ENCODE measurements at places on chromosomes 1 and 21.
A peak's percentile ranks its signal among the peaks of the same experiment; 100 is the strongest.

- peak; percentile 25 for DNase-seq
These were observed at the start of gene ADGRB2 for GRCh38 chr1:31764312-31765040. TSS of gene ADGRB2 (minus strand) at chr1:31764340. CDS start at chr1:31757221, 7,119 bp downstream.

- DNase-seq = no peak
These were observed 1.1 kb upstream of the YBX1 start for GRCh38 chr1:42680921-42681683.

DNA sequence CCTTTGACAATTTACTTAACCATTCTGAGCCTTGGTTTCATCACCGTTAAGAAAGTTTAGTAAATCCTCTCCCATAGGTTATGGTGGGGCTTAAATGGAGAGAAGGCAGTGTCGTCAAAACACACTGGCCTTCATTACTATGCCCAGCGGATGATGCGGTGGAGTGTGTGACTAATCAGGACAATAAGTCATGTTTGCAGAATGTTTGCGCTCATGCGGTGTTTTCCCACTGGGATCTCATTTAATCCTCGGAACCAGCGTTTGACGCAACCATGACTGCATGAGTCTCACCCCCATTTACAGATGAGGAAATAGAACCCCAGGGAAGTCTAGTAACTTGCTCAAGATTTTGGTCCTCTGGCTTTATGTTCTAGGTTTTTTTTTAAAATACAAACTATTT, 17.5 kb downstream of the SLC26A9 start:
- DNase-seq = no peak

- no peak for DNase-seq
These were observed 13.5 kb upstream of the LGR6 start for GRCh38 chr1:202179828-202180750.

DNA sequence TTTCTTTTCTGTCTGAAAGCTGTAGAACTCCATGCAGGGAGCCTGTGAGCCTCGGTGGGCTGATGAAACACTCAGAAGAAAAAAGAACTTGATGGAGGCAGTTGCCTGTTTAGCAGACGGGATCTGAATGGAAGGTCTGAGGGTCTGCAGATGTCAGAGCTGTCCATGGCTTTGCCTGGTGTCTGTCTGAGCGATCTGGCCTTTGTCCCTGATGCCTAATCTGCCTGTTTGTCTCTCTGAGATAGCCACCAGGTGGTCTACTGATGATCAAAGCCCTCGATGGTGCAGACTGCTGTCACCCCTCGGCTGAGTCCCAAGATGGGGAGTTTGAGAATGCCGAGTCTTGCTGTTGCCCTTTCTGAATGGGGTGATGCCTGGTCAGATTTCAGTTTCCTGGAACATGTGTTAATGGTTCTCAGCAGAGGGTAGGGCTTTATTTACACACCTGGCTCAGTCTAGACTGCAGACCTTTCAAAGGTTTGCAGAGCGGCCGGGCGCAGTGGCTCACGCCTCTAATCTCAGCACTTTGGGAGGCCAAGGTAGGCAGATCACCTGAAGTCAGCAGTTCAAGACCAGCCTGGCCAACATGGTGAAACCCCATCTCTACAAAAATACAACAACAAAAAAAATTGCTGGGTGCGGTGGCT, 90.4 kb downstream of the KIF26B start:
- no peak for DNase-seq

DNA sequence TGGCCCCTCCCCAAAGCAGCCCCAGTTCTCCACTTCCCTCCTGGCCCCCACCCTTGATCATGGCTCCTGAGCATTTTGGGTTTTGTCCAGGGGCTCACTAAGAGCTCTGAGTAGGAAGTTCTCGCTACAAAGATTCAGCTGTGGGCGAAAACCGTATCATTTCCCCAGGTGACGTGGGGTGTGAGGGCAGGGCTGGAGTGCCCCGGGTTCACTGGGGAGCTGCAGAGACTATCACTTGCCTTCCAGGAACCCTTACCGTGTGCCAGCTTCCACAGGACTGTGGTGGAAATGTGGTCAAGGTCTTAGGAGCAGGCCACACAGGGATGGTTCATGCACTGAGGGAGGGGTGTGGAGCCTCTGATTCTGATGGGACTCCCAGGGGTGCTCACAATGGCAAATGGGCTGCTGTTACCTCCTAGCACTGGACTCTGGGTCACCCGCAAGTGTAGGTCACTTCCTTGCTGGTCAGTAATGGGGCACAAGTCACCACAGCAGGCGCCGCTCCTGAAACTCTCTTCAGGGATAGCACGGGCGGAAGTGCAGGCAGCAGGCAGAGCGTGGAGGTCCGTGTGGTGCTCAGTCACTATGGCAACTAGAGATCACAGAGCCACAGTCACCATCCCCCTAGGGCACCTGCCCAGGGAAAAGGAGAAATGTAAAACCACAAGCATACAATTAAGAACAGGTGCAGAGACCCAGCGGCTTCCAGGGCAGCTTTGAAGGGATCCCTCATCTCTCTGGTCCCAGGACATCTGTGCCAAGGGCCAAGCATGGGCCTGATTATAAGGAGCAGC, 35.4 kb downstream of the RSPH1 start:
- no peak for DNase-seq

DNA sequence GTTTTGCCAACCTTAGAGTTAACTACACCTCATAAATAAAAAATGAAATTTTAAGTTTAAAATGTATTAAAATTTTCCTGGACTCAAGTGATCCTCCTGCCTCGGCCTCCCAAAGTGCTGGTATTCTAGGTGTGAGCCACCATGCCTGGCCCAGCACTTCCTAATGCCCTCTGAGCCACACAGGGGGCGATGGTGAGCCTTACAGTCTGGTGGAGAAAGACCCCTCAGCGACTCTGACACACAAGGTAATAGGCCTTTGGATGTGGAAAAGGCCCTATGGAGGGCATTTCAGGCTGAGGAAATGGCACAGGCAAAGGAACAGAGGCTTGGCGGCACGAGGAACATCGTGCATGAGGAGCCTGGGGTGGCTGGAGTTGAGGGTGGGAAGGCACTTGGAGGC, 6.7 kb downstream of the CITED4 start:
- DNase-seq = no peak

DNA sequence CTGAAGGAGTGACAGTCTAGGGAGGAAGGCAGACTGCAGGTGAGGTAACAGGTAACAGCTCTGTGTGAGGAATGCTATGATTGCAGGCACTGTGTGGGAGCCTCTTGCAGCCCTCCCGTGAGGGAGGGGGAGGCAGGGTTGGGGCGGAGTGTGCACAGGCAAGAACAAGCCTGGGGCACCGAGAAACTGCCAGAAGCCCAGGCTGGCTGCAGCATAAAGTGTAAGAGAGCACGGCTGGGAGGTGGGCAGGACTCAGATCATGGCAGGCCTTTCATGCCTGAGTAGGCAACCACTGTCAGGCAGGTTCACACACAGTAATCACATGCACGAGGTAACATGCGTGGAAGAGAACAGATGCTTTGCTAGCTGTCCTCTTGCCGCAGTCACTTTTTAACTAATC, 11.3 kb upstream of the RHEX start:
- no peak for DNase-seq

GRCh38 chr1:73953186-73953585, 244.8 kb downstream of the LRRIQ3 start:
- no peak for DNase-seq

- no peak for DNase-seq
These were observed 164.4 kb downstream of the NTPCR start for GRCh38 chr1:233114860-233115259.

- DNase-seq = no peak
These were observed 1.7 kb upstream of the DYNLT5 start for GRCh38 chr1:66750577-66750976.

Measured in activated gamma-delta T cell treated with Interleukin-2 at 50 U/mL for 16 hours (primary cell).